ENCODE measurements at places on chromosomes 1 and 21.

DNA sequence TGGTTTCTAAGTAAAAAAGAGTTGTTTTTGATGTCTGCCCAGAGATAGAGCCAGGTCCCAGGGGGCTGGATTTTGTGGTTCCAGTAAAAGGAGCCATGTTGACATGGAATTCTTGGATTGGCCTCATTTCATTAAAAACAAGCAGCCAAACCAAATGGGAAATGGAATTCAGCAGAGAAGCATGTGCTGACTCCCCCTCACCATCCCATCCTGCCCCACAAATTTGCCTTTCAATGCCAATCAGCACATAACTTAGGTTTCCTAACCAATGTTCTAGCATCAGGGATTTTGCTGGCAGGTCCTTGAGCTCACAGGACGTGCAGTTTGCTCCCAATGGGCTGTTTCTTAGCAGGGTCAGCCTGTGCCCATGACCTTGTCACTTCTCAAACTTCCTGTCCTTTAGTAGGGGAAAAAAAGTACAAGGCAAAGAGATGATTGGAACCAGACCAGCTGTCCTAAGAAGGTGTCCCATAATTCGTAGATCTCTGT lies 101.5 kb upstream of the GADD45A start:
- no peak for DNase-seq

DNA sequence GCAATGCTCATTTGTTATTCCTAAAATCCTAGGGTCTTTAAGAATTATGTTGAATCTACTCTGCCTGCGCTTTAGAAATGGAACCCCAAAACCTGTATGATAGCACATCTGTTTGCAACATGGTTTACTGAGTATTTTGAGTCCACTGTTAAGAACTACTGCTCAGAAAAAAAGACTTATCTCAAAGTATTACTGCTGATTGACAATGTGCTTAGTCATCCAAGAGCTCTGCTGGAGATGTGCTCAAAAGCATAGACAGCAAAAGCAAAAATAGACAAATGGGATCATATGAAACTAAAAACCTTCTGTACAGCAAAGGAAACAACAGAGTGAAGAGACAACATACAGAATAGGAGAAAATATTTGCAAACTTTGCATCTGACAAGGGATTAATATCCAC lies 107.0 kb downstream of the CTH start:
- DNase-seq = no peak

DNA sequence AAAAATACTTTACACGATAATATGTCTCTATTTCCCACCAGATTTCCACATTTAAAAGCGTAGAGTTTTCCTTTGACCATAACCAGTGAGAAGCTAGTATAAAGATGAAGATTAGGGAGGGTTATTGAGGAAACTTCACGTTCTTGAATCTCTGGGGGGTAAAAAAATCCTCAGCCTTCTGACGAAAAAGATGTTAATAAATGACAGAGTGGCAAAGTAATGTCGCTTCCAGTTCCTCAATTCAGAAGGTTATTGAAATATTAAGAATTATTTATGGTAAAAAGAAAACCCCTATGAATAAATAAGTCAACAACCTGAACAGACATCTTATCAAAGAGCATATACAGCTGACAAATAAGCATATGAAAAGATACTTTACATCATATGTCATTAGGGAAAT lies 241.0 kb downstream of the GPATCH2 start:
- no peak for DNase-seq

DNA sequence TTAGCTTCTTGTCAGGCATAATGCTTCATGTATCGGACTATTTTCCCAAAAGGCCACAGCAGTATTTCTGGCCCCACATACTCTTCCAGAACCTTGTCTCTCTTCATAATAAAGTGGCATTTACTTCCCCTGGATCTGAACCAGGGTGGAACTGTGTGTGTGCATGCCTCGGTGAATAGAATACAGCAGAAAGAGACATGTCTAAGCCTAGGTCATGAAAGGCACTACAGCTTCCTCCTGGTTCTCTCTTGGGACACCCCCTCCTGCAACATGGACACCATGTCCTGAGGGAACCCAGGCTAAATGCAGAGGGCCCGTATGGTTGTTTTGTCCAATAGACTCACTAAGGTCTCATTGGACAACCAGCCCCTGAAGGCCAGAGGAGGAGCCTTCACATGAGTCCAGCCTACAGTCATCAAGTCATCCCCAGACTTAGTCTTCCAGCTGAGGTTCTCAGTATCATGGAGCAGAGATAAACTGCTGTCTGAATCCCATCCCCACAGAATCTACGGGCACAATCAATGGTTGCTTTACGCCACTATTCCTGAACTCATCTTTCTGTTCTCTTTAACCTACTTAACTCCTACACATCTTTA lies 35.0 kb downstream of the USP24 start:
- no peak for DNase-seq

- no peak for DNase-seq
Measured at GRCh38 chr21:15353546-15353945, 288.7 kb upstream of the NRIP1 start.

GRCh38 chr1:203406446-203407045 lies 55.6 kb upstream of the FMOD start:
- DNase-seq = no peak

- no peak for DNase-seq
Measured at GRCh38 chr1:208248991-208249696, 5.0 kb upstream of the PLXNA2 start.

GRCh38 chr1:182281541-182281940 lies 110.0 kb downstream of the GLUL start:
- DNase-seq = no peak

GRCh38 chr1:50593515-50593914 lies 170.3 kb upstream of the DMRTA2 start:
- DNase-seq = no peak

DNA sequence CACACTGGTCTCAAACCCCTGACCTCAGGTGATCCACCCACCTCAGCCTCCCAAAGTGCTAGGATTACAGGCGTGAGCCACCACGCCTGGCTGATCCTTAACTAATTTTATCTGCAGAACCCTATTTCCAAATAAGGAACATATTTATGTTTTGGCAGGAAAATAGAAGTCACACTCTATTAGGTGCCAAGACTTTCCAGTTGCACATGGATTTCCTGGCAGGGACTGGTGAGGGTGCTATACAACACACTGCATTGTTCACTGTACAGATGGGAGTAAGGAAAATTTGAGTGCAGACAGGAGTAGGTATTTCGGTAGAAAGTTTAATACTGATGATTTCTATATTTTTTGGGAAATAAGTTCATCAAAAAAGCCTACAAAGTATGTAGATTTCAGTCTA lies 605.3 kb upstream of the B3GALT2 start:
- no peak for DNase-seq

GRCh38 chr1:204031098-204031710 lies 41.7 kb upstream of the SOX13 start:
- DNase-seq = no peak

DNA sequence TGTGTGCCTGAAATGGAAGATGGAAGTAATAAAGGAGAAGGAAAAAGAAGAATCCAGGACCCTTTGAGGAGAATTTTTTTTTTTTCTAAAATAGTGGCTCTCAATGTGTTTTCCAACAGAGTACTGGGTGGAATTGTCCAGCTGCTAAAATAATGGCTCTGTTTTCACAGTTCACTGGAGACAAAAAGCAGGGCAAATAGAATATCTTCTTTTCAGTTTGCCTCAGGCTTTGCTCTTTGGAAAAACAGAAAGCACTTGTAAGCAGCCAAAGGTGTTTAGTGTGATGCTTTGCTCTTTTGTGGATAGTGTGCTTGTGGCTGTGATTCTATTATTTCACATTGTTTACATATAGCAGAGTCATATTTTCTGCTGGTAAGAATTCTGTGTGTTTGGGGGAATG lies 77.4 kb upstream of the MROH9 start:
- no peak for DNase-seq

DNA sequence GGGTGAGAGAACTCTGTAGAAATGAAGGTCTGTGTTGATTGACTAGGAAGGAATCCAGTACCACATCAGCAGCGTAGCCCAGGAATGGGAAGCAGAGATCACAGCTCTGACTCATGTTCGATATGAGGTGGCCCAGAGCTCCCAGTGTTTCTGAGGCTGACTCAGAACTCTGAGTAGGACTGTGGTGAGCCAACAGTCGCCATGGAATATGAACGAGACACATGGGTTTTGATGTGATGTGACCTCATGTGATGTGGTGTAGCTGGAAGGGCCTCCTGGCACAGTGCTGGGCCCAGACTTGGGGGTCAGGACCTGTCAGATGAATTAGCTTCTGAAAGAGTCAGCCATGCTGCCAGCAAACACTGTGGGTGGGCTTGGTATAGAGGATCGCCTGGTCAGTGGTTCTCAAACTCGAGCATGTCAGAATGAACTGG lies 237.0 kb downstream of the MRPL39 start:
- DNase-seq = no peak

- DNase-seq = peak; percentile 33
Measured at GRCh38 chr1:27388337-27389005, 4.0 kb upstream of the GPR3 start.

DNA sequence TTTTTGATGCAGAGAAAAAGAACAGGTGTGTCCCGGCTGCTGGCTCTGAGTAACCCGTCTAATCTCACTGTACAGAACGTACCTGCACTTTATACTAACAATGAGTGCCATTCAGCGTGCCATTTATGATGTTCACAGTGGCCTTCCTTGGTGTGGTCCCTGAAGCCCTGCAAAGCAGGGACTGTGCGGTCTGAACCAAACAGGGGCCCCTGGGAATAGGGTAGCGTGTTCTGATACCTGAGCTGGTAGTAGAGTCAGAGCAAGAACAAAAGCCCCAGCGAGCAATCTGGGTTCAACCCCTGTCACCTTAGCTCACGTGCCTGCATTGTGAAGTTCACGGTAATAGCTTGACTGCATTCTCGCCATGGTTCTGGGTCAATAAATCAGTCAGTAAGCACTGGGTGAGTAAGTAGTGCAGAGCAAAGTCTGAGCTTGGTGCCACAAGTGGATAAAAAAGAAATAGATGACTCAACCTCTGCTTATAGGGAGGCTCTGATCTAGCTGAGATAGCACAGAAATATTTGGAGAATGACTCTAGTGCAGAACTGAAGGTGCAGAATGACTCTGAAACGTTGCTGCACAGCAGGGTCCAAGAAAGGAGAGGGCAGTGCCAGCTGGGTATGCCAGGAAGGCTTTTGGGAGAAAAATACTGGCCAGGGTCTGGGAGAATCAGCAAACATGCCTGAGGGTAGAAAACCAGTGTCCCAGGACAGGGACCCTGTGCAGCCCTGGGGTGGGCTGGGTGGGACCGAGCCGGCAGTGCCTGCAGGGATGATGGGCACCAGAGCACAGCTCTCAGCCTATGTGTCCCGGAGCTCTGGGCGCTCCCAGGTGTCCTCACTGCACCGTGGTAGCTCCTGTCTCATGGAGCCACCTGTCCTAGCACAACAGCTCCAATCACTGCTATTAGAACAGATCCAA lies 125.9 kb downstream of the RHOU start:
- DNase-seq = no peak

DNA sequence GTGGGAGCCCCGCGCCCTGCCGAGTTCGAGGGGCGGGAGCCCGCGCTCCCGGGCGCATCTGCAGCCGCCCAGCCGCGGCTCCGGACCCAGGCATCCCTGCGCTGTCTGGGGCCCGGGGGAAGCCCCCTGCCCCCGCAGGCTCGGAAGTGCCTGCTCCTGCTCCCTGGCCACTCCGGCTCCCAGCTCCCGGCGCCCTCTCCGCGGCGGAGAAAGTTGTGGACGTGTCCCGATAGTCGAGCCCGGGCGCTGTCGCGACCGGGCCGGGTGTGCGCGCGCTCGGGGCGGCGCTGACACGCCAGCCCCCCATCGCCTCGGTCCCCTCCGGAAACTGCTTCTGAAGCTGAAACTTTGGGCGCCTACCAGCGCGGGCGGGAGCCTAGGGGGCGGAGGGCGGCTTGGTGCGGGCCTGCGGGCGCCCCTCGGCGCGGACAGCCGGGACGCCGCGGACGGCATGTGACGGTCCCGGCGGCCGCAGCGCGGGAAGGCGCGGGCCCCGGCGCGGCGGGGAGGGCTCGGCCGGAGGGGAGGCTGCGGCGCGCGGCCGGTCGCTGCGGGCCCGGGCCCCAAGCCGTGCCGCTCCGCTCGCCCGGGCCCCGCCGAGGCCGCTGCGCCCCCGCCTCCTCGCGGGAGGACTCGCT lies 515 bp downstream of the MAN1C1 start:
- DNase-seq = no peak

- no peak for DNase-seq
Measured at GRCh38 chr21:18960306-18960705, 556.7 kb upstream of the TMPRSS15 start.

- no peak for DNase-seq
Measured at GRCh38 chr1:216044538-216044937, 378.7 kb downstream of the USH2A start.

- DNase-seq = no peak
Measured at GRCh38 chr1:40651138-40651857, 14.2 kb downstream of the RIMS3 start.

GRCh38 chr1:101406681-101407080 lies 169.9 kb downstream of the S1PR1 start:
- DNase-seq = no peak

DNA sequence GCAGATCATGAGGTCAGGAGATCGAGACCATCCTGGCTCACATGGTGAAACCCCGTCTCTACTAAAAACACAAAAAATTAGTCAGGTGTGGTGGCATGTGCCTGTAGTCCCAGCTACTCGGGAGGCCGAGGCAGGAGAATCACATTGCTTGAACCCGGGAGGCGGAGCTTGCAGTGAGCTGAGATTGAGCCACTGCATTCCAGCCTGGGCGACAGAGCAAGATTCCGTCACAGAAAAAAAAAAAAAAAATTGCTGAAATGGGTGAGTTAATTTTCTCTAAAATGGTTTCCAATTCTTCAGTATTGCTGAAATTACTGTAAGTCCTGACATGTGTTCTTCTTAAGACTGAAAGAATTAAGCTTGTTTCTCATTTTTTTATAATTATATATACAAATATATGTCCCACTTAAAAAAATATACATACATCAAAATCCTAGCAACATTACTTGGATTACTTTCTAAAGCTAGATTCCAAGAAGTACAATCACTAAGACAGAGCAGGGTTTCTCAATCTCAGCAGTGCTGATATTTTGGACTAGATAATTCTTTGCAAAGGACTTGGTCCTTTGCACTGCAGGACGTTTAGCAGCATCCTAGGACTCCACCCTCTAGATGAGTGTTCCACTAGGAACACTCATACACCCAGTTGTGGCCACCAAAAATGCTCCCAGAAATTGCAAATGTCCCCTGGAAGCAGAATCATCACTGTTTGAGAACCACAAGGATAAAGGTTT lies 24.8 kb downstream of the ZNHIT6 start:
- DNase-seq = no peak

DNA sequence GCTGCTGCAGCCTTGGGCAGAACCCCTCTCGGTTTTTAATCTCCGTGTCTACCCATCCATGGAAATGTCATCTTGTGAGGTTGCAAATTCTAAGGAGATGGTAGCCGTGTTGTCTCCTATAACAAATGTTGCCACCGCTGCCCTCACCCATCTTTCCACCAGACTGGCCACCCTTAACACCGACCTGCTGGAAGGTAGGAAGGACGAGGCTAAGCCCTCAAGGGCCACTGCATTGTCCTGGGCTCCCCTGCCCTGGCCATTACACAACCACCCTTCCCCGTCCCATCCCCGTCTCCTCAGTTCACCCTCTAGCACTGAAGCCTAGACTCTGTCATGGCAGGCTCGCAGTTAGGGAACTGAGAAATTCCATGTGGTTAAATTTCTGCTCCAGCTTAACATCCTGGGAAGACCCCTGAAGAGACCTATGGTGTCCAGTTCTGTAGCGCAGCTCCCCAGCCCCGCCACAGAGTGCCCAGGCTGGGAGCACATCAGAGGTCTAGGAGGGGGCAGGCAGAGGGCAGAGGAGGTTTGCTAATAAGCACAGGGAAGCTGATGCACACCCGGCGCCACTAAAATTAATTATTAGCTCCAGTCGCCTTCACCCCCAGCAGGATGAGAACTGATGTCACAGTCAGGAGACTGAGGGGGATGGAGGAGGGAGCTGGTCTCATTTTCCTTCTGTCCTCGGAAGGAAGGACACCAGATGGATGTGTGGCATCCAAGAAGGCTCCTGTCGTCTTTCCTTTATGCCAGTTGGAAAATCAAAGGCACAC lies 38.3 kb downstream of the STUM start:
- no peak for DNase-seq
